ENCODE measurements at places on chromosomes 7 and 10.

- DNase-seq = no peak
Measured at GRCh38 chr7:66100408-66101050, 14.1 kb upstream of the CRCP start.

DNA sequence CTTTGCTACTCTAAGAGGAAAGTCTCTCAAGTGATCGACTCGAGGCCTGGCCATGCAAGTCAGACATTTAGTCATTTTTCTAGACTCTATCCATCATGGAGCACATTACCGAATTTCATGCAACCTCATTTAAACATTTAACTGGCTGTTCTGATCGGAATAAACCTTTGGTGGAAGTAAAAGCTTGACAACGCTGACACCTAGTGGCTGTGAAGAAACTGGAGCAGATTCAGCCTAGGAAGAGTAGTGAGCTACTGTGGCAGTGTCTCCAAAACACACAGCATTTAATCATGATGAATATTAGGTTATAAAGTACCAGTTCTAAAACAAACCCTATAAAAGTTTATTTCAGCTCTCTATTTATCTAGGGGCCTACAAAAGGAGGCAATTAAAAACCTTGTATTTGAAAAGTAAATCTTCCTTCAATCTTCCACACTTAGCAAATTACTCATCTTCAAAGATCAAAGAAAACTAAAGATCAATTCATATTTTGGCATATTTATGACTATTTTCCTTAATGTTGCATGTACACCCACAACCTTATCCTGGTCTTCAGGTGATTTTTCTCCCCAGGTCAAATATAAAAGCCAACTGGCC lies 175.0 kb downstream of the CTNNA3 start:
- DNase-seq = no peak

- DNase-seq = no peak
Measured at GRCh38 chr7:76233538-76234281, 32.0 kb downstream of the SRRM3 start.

- DNase-seq = no peak
Measured at GRCh38 chr10:123772645-123773508, 106.7 kb downstream of the GPR26 start.

GRCh38 chr10:29353305-29353704 lies 64.4 kb downstream of the LYZL1 start:
- DNase-seq = no peak

- peak; percentile 52 for DNase-seq
Measured at GRCh38 chr10:119306514-119306951, 99.2 kb downstream of the GRK5 start.

Data from activated CD8-positive, alpha-beta memory T cell treated with anti-CD3 and anti-CD28 coated beads for 1 hour (primary cell).